ENCODE measurements at places on chromosomes 5 and 9.

DNA sequence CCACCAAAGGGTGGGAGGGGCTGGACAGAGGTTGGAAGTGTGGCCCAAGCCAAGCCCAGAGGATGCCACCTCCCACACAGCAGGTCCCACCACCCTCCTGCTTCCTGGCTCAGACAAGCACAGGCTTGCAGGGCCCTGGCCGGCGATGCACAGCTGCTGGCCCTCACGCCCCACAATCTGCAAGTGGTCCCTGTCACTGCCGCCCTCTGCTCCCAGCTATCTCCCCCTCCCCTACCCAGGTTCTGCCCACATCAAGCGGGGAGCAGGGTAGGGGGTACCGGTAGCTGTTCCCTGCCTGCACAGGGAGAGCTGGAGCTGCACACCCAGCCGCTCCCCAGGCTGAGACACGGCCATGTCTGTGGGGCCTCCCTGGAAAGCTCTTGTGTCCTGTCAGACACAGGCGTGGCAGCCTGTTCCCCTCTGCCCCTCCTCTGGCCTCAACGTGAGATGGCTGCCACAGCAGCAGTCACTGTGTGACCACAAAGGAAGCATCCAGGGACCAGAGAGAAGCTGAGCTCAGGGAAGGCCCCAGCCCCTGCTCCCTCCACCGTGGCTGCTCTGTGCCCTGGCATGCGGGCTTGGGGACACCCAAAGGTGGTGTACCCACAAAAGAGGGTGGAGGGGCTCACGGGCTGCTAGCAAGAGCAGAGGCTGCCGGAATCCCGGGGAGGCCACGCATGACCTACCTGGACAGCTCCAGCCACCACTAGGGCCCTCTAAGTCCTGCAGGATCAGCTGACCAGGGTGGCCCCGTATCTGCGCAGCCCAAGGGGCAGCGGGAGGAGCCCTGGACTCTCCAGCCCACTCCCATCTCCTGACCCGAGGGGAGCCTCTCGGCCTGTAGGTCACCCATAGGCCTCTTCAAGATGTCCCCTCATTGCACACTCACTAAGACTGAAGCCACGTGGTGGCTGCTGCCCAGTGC is 10.9 kb upstream of the ZDHHC11 start:
- DNase-seq = no peak

GRCh38 chr5:107889387-107889786 is 218.7 kb upstream of the EFNA5 start:
- DNase-seq = no peak

DNA sequence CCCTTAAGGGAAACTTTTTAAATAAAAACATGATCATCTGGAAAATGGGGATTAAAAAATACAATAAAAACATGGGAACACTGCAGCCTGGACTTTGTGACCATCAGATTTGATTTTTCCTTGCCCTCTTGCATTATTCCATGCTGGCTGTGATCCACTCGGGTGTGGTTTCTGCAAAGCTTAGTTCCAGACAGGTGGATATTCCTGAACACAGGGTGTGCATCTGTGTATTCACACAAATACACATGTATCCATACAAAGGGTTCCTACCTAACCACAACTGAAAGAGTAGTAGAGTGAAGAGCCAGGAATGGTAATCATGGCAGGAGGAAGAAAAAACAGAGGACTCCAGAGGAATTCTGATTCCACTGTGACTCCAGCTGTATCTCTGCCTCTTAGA is 178.2 kb downstream of the PAM start:
- DNase-seq = no peak

DNA sequence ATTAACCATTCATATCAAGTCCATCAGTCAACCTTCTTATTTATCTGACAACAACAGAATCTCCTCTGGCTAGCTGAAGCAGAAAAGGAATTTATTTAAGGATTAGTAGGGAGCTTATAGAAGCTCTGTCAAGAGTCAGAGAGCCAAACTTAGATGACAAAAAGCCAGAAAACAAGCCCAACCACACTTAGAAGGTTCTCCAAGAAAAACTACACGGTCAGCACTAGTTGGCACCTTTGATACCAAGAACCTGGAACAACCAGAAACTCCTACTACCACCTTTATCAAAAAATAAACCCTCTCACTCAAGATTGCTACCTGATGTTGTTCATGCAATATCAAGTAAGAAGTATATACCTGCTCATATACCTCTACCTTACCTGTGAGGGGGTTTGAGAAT is 36.9 kb downstream of the RANBP6 start:
- no peak for DNase-seq

GRCh38 chr9:1726993-1727759 is 288.0 kb upstream of the SMARCA2 start:
- DNase-seq = peak; percentile 21

GRCh38 chr5:150320044-150320613 is 17.4 kb upstream of the ARSI start:
- no peak for DNase-seq

Measured in Kasumi-1 (cell line).